ENCODE measurements at places on chromosomes 7 and 10.

- DNase-seq: no peak
Measured at GRCh38 chr10:69483963-69484362, 32.7 kb downstream of the TSPAN15 start.

DNA sequence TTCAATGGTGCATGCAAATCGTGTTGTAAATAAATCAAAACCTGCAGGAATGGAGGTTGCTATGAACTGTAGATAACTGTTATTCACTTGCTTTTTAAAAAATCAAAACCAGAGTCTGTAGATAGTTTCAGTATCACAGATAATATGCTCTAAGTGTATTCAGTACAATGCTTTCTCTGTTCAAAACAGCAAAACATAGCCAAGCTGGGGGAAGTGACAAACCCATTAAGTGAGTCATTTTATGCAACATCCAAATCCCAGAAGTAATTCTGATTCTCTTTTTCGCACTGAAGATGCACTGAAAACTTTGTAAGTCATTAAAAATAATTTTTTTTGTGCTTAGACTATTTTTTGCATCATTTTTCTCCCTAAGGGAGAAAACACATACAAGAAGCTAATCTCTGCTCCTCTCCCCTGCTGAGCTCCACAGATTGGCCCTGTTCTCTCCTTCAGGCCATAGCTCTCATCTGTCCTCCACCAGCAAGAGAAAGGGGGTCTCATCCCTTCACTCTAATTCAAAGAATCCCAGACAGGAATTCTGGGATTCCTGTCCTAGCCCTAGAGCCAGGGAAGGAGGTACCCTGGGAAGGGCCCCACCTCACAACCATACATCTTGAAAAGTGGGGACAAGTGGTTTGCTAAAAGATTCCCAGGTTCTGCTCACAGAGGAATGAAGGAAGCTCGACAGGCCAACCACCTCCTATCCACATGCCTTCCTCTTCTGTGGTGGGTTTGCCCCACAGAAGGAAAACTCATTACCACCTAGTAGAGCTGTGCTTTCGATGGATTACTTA is 4.9 kb downstream of the PRTFDC1 start:
- no peak for DNase-seq

GRCh38 chr7:93715234-93715633 is 140.7 kb upstream of the CALCR start:
- DNase-seq: peak; percentile 8

- DNase-seq: peak; percentile 36
Measured at GRCh38 chr7:50307368-50308032, 3.0 kb downstream of the IKZF1 start.

- DNase-seq: no peak
Measured at GRCh38 chr7:55129541-55130394, 111.0 kb downstream of the EGFR start.

- no peak for DNase-seq
Measured at GRCh38 chr10:11899067-11899876, 76.1 kb downstream of the PROSER2 start.

- DNase-seq: no peak
Measured at GRCh38 chr7:158733775-158734494, 29.3 kb upstream of the NCAPG2 start.

- DNase-seq: no peak
Measured at GRCh38 chr10:22655312-22655981, 58.9 kb downstream of the PIP4K2A start.

- DNase-seq: no peak
Measured at GRCh38 chr10:11887381-11888227, 64.4 kb downstream of the PROSER2 start.

- no peak for DNase-seq
Measured at GRCh38 chr7:94297397-94297838, 97.3 kb upstream of the COL1A2 start.

DNA sequence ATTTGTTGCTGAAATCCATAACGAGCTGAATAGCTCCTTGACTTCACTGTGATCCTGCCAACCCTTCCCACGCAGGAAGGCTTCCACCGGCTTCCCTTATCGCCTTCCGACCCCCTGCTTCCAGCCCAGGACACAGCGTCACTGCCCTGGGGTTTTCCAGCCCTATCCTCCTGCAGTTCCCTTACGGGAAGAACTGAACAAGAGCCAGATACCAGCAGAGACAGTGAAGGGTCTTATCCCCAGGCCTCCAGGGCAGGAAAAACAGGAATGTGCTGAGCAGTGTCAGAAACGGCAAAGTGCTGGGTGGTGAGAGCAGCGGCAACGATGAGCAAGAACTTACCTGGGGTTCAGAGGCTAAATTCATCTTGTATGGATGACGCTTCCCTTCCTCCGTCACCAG is 22.4 kb downstream of the PDLIM1 start:
- no peak for DNase-seq

GRCh38 chr7:124088590-124088989 is 55.7 kb upstream of the TMEM229A start:
- DNase-seq: no peak

- no peak for DNase-seq
Measured at GRCh38 chr10:129741280-129741977, 222.6 kb downstream of the EBF3 start.
